ENCODE measurements at places on chromosomes 12 and 14.

GRCh38 chr12:2172491-2173214 is 119.9 kb downstream of the CACNA1C start:
- DNase-seq, result no peak

DNA sequence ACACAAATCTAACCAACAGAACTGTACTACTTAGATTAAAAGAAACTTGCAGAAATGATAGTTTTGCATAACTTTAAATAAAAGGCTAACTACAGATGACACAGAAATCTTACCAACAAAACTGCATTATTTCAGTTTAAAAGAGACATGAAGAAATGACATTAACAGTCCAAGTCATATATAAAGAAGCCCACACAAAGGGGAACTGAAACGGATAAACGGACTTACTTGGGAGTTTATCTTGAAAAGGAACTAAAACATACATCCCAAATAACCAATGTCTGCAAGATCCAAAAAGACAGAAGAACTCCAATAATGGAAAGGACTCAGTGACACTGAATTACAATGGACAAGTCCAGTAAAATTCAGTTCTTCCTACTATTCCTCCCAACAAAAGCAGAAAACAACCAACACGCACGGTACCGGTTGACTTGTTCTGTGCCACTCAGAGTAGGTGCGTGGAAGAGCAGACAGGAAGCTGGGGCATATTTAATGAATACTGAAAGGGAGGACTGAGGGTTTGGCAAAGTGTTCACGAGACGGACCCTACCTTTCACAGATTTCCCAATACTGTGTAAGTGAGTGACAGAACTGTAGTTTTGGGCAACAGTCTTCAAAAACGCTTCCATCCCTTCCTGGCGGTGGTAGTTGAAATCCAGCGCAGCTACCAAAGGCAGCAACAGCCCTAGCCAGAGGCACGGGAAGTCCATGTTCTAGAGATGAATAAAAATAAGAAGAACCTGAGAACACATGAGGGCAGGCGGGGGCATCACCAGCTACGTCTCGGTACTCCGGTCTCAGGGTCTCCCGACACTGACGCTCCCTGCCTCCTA is 627 bp downstream of the CPM start:
- DNase-seq, result no peak

DNA sequence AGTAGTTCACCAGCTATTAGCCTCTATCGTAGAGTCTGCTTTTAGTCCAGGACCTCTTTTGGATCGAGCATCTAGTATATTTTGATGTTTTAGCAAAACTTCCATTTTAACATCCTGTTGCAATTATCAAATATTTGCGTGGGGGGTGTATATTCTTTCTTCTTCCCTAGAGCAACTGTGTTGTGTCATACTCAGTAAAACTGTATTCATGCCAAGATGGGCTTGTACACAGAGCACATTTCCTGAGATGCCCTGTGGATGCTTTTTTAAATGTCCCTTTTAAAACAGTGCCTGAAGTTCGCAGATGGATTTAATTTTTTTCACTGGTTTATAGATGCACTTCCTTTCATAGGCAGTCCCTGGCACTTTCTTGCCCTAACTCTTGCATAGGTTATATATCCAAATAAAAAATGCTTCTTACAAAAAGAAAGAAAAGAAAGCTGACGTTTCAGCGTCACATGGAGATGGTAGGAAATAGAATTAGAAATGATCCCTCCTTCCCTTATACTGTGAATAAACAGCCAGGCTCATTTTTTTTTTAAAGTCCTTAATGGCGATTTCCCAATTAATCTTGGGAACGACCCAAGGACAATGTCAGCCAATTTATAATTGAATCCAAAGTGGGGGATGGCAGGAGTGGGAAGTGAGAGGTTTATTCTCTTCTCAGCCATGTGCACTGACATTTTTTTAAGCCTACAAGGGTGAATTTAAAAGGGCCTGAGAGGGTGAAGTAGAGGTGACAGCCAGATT is 247.0 kb downstream of the SLC41A2 start:
- no peak for DNase-seq

- DNase-seq, result no peak
Measured at GRCh38 chr12:40312196-40312595, 87.4 kb downstream of the LRRK2 start.

DNA sequence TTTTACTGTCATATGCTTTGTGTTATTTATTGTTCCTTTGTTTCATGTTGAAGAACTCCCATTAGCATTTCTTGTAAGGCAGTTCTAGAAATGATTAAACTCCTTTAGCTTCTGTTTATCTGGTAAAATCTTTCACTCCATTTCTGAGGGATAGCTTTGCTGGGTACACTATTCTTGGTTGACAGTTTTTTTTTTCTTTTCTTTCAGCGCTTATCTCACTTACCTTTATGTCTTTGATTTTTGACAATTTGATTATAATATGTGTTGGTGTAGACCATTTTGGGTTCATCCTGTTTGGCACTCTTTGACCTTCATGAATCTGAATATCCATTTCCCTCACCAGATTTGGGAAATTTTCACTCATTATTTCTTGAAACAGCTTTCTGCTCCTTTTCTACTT is 16.2 kb downstream of the FBXO33 start:
- no peak for DNase-seq

DNA sequence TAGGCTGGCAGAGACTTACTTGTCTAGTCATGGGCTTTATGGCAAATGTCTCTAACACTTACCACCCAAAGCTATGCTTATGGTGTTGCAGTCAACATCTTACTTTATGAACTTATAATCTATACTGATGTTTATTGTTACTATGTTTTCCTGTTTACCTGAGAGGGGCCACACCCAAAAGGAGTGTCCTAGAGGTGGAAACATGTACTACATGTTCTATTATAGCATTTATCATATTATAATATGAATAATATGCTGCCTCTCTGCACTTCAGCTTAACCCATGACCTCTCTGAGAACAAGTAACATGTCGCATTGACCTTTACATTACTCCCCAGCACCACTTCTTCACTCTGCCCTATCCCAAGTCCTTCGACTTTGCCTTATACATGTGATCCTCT is 501.8 kb downstream of the ETNK1 start:
- no peak for DNase-seq

- DNase-seq, result no peak
Measured at GRCh38 chr14:92914087-92914656, 8.8 kb upstream of the CHGA start.

GRCh38 chr14:68245146-68246073 is 425.8 kb downstream of the RAD51B start:
- no peak for DNase-seq

- DNase-seq, result no peak
Measured at GRCh38 chr12:97358361-97358760, 104.2 kb upstream of the RMST start.

DNA sequence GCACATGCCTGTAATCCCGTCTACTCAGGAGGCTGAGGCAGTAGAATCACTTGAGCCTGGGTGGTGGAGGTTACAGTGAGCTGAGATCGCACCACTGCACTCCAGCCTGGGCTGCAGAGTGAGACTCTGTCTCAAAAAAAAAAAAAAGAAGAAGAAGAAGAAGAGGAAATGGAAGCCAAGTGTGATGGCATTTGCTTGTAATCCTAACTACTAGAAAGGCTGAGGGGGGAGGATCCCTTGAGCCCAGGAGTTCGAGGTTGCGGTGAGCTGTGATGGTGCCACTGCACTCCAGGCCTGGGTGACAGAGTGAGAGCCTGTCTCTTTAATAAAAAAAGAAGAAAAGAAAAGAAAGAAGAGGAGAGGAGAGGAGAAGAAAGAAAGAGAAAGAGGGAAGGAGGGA is 52.1 kb downstream of the LGMN start:
- no peak for DNase-seq

GRCh38 chr14:102993523-102993922 is 63.8 kb downstream of the CDC42BPB start:
- peak; percentile 100 for DNase-seq

GRCh38 chr14:69612014-69612782 is 802 bp downstream of the SUSD6 start:
- peak; percentile 29 for DNase-seq

DNA sequence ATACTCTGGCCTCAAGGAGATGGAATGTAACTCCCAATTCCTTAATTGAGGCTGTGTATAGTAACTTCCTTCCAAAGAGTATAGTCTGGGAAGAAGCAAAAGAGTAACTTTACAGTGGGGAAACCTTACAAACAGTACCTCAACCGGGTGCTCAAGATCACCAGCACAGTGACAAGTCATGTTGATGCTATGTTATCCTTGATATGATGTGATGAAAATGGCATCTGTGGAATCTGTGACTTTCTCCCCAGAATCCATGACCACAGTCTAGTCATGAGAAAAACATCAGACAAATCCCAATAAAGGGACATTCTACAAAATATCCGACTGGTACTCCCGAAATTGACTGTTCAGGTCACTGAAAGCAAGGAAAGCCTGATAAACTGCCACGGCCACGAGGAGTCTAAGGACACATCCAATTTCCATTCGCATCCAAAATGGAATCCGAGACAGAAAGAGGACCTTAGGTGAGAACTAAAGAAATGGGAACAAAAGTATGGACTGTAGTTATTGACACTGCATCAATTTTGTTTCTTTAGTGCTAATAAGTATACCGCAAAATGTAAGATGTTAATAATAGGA is 97.3 kb upstream of the FRMD6 start:
- no peak for DNase-seq

DNA sequence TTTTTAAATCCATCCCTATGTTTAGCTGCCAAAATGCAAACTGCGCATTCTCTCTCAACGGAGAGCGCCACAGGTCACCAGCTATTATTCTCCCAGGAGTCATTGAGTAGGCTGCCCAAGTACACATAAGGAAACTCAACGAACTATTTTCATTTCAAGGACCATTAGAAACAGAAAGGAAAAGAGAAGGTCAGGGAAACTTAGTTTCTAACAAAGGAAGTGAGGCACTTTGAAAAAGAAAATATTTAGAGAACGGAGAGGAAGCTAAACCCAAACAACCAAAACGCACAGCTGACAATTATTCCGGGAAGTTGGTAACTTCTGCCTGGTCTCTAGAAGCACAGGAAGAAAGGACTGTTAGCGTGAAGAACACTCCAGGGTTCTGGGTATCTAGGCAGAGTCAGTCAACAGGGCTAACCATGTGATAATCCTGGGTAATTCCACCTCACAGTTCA is 23.5 kb downstream of the GPHB5 start:
- no peak for DNase-seq

GRCh38 chr12:27107986-27108385 is 25.6 kb upstream of the C12orf71 start:
- DNase-seq, result no peak

DNA sequence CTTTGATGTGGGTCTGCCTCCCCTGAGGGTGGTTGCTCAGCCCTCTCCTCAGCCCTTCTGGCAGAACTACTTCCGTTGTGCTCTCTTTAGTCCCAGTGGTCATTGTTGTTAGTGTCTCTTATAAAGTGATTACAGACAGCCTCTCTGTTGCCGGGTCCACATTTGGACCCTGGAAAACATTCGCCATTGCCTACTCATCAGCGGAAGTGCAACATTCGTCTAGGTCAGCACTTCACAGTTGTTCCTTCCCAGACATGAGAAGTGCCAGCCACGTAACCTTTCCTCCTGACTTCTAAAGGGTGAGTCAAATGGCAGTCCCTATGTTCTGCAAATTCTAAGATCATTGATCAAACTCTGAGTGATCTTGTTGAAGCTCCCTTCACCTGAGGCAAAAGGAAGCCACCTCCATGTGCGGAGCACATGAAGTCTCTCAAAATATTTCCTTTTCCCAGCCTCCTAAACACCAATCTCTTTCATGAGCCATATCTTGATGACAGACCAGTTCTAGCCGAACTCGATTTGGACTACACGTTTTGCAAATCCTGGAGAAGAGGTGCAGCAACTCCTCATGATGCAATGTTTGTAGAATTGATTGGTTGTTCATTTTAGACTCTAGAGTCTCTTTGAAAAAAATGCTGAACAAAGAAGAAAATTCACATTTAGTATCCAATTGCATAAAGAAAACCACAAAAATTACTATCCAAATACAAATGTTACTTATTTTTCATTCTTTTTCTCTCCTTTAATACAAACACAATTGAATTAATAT is 163.8 kb downstream of the RPL10L start:
- no peak for DNase-seq

DNA sequence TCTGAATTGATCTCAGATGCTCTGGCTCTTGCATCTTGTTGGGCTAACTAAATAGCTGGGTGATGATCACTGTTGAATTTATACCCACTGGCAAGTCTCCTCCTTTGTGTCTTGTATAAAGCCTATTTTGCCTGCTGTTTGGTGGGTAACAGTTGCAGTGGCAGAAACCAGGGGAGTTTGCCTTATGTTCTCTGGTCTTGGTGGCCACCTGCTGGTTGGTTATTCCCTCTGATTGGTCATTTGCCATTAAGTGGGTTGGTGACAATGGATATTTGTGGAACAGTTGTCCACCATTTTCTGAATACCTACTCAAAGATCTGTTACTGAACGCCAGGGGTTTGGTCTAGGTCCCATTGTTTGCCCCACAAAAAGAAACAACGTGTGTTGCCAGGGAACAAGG is 52.1 kb downstream of the AVPR1A start:
- DNase-seq, result no peak

DNA sequence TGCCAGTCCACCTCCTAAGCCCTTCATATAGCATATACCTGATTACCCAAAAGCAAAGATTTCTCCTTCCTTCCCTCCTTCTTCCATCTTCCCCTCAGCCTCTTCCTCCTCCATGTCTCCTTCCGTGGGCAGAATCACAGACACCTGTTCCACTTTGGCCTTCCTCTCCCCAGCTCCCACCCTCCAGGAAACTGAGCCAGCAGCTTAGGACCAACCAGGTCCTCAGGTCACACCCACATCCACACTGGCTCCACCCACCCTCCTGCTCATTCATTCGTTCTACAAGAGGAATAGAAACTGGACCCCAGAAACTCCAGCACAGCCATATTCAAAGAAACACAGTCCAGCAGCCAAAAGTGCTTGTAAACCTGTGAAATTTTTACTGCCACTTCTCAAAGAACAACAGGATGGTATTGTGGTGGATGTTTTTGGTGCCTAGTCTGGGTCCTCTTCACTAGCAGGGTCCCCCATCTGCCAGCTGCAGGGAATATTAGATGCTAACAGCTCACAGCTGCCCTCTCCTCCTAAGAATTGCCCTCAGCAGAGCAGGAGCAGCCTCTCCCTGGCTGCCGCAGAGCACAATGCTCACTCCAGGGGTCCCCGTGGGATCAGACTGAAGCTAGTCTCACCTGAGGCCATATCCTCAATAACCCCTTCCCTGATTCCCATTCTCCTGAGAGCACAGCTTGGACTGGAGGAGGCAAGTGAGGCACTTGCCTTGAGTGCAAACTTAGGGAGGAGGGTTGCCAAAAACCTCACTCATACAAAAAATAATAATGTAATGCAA is 18.4 kb downstream of the CMKLR1 start:
- DNase-seq, result no peak

DNA sequence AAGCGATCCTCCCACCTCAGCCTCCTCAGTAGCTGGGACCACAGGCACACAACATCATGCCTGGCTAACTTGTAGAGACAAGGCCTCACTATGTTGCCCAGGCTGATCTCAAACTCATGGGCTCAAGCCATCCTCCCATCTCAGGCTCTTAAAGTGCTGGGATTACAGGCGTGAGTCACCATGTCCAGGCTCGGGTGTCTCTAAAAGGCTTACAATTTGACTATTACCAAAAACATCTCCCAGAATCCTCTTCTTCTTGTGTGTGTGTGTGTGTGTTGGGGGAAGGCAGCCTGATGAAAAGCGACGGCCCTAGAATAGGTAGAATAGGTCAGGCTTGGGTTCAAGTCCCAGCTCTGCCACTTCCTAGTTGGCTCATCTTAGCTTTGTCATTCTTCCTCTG is 16.8 kb downstream of the MSI1 start:
- DNase-seq, result no peak

All from PC-9 (cell line).